ENCODE measurements at places on chromosomes 16 and 17.

DNA sequence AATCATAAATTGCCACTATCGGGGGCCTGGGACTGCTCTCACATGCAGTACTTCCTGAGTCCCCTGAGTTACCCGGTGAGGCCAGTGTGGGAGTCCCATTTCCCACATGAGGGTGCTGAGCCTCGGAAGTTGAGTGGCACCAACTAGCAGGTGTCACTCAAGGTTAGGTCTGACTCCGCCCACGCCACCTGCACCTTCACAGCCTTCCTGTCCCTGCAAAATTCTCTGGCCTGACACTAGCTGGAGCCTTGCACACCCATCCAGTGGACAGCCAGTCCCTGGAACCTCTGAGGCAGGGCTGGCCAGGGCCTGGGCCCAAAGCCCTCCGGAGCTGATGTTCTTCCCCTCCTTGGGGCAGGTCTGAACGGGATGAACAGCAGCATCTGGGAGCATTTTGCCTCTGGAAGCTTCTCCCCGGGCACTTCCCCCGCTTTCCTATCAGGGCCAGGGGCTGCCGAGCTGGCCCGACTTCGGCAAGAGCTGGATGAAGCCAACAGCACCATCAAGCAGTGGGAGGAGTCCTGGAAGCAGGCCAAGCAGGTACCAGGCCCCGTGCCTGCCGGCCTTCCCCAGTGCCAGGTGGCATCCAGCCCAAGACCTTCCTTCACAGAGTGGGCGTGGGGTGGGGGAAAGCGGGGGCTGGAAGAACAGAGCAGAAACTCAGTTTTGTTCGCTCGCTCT lies 21.9 kb downstream of the UNC13D start:
- no peak for DNase-seq

- no peak for DNase-seq
Observed at GRCh38 chr17:51840688-51841087, 317.8 kb downstream of the CA10 start.

GRCh38 chr17:56434610-56435009 lies 158.9 kb upstream of the NOG start:
- DNase-seq: no peak

DNA sequence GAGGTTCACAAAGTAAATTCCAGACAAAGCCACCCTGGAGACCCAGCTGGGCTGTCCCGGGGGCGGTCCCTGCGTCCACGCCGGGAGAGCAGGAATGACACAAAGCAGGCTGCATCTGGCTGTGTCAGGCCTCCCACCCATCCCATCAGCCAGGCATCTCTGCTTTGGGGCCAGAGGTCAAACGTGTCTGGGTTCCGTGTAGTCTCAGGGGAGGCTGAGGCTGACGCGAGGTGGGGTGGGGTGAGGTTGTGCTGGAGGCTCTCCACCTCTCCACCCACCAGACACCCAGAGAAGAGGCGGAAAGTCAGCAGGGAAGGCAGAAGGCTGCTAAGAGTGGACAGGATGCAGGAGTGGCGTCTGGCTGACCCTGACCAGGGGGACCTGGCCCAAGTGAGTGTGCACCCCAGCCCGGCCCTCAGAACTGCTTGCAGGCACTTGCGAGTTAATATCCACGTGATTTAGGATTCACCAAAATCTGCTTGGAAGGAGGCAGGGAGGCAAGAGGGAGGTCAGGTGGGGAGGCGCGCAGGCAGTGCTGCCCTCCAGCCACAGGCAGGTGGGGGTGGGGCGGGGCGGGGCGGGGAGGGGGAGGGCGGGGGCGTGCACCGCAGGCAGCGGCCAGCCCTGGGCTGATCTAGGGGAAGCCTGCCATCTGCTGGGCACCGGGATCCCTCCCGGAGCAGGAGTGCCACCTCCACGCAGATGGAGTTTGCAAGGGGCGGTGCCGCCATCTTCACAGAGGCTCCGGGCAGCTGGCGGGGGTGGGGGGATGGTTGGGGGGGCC lies 44.3 kb downstream of the TBC1D16 start:
- peak; percentile 82 for DNase-seq

DNA sequence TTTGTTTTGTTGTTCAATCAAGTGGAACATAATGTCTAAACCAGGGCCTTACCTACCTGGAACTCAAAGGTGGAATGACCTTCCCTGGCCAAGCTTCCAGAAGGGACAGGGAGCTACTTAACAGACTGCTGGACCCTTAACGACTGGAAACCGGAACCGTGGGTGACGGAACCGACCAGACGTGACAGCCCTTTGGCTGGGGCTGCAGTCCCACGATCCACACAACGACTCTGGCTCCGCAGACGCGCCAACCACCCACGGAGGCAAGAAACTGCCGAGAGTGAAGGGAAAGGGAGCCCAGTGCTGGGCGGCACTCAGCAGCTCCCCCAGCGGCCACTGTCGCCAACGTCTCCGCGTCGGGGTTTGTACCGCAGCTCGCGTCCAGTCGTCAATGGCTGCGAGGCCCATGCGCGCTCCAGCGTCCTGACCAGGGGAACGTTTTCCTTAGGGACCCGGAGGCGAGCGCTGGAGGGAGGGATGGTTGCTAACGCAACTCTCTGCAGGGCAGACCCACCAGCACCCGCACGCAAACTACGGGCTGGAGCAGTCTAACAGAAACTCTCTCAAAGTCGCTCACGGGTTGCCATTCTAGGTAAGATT lies 5.5 kb upstream of the KIF22 start:
- DNase-seq: peak; percentile 71

All from activated CD4-positive, alpha-beta T cell treated with anti-CD3 and anti-CD28 coated beads, Interleukin-2, amount 50 U/mL, for 4 hours (primary cell).